ENCODE measurements at places on chromosomes 12 and 14. TPM values are rescaled to one million over a fixed set of nuclear protein-coding genes. Genes with fewer than 3 reads are reported as not detected.
A peak's percentile ranks its signal among the peaks of the same experiment; 100 is the strongest.

GRCh38 chr12:92581604-92582003 lies 121.2 kb upstream of the PLEKHG7 start:
- H3K4me1 ChIP-seq, result no peaks in the 10 kb centered on the region
- H3K36me3 ChIP-seq, result peaks cover 1% of the 10 kb centered on the region
- H3K27me3 ChIP-seq, result no peaks in the 10 kb centered on the region
- DNase-seq, result no peak
- no peak overlapping the region for H3K27ac ChIP-seq
- no peak overlapping the region for H3K4me3 ChIP-seq

DNA sequence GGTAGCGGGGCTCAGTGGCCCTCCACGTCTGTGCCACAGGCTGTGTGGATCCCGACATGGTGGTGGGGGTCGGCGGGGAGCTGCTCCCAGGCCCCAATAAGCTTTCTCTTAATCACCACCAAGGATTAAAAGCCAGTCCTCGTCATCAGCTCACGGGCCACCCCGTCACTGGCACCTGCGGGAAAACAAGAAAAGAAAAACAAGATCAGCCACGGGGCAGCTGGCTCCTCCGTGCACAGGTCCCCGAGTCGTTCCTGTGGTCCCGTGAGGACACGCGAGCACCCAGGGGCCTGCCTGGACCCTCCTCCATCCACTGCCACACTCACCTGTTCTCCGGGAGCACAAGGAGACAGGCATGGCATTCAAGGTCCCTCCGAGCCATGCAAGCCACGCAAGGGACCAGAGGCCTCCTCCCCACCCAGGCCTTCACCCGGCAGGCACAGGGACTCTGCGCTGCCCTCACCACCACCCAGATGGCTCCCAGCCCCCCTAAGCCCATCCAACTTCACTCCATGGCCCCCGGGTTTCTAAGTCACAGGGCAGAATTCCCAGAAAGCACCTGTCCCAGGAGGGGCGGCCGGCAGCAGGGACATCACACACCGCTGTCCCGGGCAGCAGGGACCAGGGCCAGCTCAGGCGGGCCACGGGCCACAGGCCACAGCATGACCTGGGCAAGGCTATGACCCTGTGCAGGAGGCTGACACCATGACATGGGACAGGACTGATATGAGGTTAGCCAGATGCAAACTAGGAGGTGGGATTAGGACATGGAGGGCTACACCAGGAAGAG lies 72.0 kb downstream of the NCOR2 start:
- no peaks in the 10 kb centered on the region for H3K27me3 ChIP-seq
- no peak overlapping the region for H3K27ac ChIP-seq
- no peak overlapping the region for H3K4me3 ChIP-seq
- H3K36me3 ChIP-seq, result peaks cover 10% of the 10 kb centered on the region
- peaks cover 65% of the 10 kb centered on the region for H3K4me1 ChIP-seq

DNA sequence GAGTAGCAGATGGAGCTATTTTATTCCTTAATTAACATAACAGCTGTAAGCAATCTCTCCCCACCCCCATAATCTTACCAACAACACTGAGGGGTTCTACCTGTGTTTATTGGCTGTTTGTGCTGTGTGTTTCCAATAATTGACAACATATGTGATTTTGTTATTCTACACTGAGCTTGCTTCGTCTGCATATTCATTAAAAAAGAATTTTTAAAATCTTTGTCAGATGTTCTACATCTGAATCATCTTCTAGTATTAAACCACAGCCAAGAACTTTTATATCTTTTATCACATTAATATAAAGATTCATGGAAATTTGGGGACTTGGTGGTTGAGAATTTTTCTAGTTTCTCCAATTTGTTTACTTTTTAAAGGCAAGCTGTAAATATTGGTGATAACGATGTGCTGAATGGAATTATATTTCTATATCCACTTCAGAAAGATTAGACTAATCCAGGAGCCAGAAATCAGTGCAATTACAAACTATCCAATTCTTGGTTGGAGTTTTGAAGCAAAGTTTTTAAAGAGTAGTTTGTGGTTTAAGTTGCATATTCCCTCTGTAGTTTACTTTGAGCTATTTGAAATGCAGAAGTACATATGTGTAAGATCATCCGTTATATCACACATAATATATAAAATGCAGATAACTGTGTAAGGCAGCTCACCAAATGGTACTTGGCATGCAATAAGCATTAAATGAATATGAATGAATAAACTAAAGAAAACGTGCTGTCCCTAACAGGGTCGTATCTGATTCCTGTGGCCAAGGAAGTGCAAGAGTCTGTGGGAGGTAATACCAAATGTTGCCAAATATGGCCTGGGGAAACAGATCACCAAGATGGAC lies 206.9 kb downstream of the PELI2 start:
- H3K4me1 ChIP-seq, result no peaks in the 10 kb centered on the region
- no peak overlapping the region for H3K27ac ChIP-seq
- H3K36me3 ChIP-seq, result no peaks in the 10 kb centered on the region

DNA sequence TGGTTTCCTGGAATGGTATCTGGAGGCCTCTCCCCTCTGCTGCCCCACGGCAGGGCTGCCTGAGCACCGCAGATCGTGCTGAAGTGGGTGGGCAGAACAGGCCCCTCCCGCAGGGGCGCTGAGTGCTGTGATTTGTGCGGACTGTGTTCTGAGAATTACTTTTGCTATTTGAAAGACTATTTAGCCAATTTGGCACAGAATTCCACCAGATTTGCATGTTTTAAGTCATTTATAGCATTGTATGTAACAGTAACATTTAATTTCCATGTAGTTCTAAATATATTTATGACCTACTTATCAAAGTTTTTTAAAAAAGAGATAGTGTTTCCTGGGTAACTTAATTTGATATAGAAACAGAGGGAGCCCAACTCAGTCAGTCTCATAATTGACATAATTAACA lies 55.3 kb downstream of the TNFAIP2 start:
- DNase-seq, result no peak
- no peaks in the 10 kb centered on the region for H3K27me3 ChIP-seq
- H3K4me3 ChIP-seq, result no peak overlapping the region
- no peak overlapping the region for H3K27ac ChIP-seq

The SLC5A8 gene
- not detected for total RNA-seq

DNA sequence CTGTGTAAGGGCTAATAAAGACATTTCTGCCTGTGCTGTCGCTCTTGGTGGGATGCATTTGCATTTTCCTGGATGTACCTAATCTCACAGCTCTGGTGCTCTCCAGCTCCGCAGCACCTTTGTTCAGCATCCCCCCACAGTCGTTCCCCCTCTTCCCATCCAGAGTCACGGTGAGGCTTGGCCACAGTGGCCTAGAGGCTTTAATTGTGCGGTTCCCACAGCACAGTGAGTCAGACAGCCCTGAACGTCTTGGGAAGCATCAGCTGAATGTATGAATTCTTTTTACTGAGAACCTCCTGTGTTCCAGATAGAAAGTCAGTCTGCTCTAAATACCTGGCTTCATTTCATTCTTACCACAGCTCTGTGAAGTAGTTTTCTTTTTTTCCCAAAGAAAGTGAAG lies 28.7 kb downstream of the MLXIP start:
- peaks cover 21% of the 10 kb centered on the region for H3K36me3 ChIP-seq
- DNase-seq, result no peak
- H3K27ac ChIP-seq, result peak overlapping the region; percentile 88

- no peak overlapping the region for H3K27ac ChIP-seq
- H3K4me1 ChIP-seq, result no peaks in the 10 kb centered on the region
- no peaks in the 10 kb centered on the region for H3K27me3 ChIP-seq
- no peak overlapping the region for H3K4me3 ChIP-seq
- no peak for DNase-seq
Observed at GRCh38 chr14:30131581-30132097, 204.0 kb upstream of the PRKD1 start.

DNA sequence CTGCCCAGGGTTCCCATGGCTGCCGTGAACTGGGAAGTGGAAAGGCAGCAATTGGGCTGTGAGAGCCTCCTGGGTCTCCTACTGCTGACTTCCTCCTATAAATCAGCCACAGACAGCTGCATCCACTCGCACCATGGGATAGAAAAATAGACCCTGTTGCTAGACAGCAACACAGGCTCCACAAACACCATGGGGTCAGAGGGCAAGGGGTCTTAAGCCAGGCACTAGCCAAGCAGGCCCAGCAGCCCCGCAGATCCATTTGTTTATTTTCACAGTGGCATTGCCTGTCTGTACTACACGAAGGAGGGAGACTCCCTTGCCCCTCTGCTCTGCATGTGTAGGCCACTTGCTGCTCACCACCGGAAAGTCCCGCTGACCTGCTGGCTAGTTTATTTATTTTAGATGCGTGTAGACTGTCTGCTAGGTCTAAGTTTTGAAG lies 139.8 kb downstream of the DACT1 start:
- no peaks in the 10 kb centered on the region for H3K36me3 ChIP-seq
- no peak overlapping the region for H3K4me3 ChIP-seq
- no peaks in the 10 kb centered on the region for H3K27me3 ChIP-seq
- no peak for DNase-seq

DNA sequence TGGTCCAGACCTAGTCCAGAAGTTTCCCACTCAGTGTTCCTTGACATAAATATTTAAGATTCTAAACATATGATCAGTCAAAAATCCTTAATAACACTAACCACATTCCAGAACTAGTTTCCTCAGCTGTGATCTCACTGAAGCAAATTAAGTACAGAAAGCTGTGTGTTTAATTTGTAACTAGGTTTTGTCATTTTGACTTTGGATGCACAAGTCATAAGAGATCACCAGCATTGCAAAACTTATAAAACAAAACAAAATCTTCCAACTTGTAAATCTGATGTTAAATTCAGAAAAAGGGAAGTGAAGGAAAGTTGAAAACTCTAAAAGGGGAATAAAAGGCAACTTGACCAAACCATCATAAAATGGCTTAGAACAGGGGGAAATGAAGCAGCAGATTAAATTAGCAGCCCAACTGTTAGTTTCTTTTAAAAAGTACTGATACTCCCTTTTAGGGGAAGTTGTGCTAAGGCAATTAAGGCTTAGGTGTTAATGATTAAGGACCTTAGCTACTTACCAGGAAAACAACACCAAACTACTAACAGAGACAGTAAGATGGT lies 56.6 kb downstream of the SH2B3 start:
- no peaks in the 10 kb centered on the region for H3K36me3 ChIP-seq
- no peak overlapping the region for H3K4me3 ChIP-seq
- no peak for DNase-seq
- H3K4me1 ChIP-seq, result peaks cover 1% of the 10 kb centered on the region
- no peak overlapping the region for H3K27ac ChIP-seq

GRCh38 chr12:107526555-107527180 lies 158.9 kb upstream of the PWP1 start:
- H3K4me1 ChIP-seq, result peaks cover 21% of the 10 kb centered on the region
- H3K36me3 ChIP-seq, result peaks cover 7% of the 10 kb centered on the region
- H3K27me3 ChIP-seq, result no peaks in the 10 kb centered on the region
- no peak overlapping the region for H3K4me3 ChIP-seq
- no peak overlapping the region for H3K27ac ChIP-seq

- peaks cover 3% of the 10 kb centered on the region for H3K36me3 ChIP-seq
- no peak overlapping the region for H3K27ac ChIP-seq
- H3K4me3 ChIP-seq, result no peak overlapping the region
- peaks cover 31% of the 10 kb centered on the region for H3K4me1 ChIP-seq
- no peak for DNase-seq
Observed at GRCh38 chr12:91857813-91858542, 287.7 kb downstream of the BTG1 start.

DNA sequence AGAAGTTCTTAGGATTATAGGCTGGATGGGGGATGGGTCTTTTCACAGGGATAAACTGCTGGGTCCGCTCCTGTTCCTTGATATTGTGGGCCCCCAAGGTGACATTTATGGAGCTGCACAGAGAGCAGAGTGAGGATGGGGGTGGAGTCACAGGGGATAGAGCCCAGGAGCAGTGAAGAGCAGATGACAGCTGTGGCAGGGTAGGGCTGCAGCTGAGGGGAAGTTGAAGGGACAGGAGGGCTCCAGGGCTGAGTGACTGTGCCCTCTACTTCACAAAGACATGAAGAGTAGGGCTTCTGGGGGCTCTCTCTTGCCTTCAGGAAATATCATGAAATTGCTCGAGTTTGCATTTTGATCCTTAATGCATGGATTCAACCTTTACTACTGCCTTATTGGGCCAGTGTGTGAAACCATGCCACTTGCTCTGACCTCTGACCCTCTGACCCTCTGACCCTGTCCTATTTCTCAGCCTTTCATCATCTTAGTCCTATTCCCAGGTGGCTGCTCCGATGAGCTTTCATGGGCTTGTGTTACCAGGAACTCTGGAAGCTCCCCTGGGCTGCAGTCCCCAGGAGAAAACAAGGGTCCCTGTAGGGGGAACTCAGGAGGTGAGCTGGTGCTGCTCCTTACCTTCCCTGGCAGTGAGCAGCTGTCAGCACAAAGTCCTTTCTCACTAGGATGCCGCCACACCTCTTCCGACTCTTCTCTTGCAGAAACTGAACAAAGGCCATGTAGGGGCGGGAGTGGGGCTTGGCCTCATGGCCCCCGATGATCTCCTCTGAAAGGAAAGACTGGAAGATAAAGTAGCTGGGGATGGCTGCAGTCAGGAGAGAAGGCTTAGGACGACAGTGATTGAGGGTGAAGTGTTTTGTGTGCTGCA lies 1.6 kb downstream of the GZMH start:
- peak overlapping the region; percentile 87 for H3K27ac ChIP-seq
- peaks cover 19% of the 10 kb centered on the region for H3K36me3 ChIP-seq
- H3K27me3 ChIP-seq, result no peaks in the 10 kb centered on the region
- H3K4me1 ChIP-seq, result peaks cover 74% of the 10 kb centered on the region

The EIF2S3B gene
- 3.8 TPM for total RNA-seq

DNA sequence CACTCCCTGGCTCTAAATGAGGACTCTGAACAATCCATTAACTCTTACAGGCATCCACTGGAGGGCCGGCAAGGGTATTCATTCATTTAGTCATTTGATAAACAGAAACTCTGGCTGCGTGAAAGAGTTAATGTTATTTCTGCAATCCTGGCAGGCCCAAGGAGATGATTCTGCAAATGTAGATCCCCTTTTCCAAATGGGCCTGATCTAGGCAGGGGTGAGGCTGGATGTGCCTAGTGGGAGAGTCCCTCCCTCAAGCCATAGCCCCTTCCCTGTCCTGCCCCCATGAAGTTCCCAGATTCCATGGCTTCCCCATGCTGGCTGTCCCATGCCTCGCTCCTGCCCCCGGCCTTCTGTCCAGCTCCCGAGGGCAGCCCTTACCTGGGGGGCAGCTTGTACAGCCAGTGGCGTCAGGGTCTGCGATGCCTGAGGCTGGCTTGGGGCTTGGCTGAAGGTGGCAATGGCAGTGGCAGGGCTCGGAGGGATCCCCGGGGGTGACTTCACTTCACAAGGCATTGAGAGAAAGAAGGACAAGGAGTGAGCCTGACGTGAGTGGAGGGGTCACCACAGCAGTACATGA lies 18.4 kb downstream of the POU6F1 start:
- H3K27ac ChIP-seq, result no peak overlapping the region
- no peak for DNase-seq
- no peak overlapping the region for H3K4me3 ChIP-seq
- H3K36me3 ChIP-seq, result no peaks in the 10 kb centered on the region
- H3K27me3 ChIP-seq, result no peaks in the 10 kb centered on the region

- no peaks in the 10 kb centered on the region for H3K4me1 ChIP-seq
- no peaks in the 10 kb centered on the region for H3K36me3 ChIP-seq
- no peak for DNase-seq
- no peak overlapping the region for H3K4me3 ChIP-seq
- no peak overlapping the region for H3K27ac ChIP-seq
Observed at GRCh38 chr14:104548802-104549535, 30.6 kb upstream of the C14orf180 start.

Measured in activated CD8-positive, alpha-beta T cell treated with anti-CD3 and anti-CD28 coated beads for 36 hours (primary cell).